ENCODE measurements at places on chromosomes 1 and 21.
A peak's percentile ranks its signal among the peaks of the same experiment; 100 is the strongest.

- no peak for DNase-seq
Measured at GRCh38 chr1:172775606-172776005, 116.7 kb downstream of the FASLG start.

DNA sequence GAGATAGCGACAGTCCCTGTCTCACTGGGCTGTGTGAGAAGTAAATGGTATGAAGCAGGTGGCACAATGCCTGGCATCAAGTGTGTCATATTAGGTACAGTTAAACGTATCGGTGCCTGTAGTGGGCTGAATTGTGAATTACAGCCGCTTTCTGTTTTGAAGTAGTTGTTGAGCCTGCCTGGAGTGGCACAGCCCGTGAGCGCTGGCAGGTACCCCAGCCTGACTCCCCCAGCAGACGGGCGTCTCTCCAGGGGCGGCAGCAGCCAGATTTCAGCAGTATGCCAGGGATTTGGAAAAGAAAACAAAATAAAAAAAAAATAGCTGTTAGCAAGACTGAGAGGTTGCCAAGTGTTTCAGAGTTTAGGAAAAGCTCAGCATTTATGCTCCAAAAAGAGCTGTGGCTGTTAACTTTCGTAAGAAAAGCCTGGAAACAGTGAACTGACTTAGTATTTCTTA lies 26.6 kb upstream of the GPR153 start:
- peak; percentile 54 for DNase-seq

DNA sequence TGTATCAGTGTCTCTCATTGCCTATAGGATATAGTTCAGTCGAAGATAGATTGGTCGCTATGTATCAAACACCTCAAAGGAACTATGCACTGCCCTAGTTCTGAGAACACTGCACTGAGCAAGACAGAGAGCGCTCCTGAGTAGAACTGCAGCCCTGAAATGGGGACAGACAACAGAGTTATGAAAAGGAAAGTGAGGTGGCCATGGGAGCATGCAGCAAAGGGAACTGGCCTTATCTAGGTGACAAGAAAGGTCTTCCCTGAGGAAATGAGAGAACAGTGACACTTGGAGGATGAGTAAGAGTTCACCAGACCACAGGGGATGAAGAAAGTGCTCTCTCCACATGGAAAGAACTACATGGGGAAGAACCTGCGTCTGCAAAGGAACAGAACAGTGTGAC lies 7.5 kb upstream of the G0S2 start:
- DNase-seq, result no peak

DNA sequence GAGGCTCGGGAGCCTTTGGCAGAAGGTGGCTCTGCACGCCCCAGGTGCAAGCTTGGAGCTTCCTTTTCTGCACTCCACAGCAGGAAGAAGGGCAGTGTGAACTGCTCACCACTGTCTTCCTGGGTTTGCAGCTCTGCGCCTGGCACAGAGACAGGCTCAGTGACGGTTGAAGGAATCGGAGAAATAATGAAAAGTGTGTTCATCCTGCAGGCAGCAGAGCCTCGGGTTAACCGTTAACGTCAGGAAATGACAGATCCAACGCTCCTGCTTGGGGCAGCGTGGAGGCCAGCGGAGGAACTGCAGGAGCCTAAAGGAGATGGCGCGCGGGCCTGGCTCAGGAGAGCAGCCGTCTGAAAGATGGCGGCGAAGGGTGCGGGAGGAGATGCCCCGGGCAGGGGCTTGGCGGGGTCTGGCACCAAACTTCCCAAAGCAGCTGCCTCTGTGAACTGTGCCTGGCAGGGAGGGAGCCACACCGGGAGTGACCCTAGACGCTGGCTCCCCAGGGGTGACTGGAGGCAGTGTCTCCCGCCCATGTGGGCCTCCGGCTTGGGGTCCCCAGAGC lies 10.9 kb upstream of the SAMD11 start:
- DNase-seq, result no peak

GRCh38 chr1:8687538-8687937 lies 129.9 kb downstream of the RERE start:
- no peak for DNase-seq

GRCh38 chr1:66331658-66332547 lies 202.1 kb upstream of the SGIP1 start:
- no peak for DNase-seq

DNA sequence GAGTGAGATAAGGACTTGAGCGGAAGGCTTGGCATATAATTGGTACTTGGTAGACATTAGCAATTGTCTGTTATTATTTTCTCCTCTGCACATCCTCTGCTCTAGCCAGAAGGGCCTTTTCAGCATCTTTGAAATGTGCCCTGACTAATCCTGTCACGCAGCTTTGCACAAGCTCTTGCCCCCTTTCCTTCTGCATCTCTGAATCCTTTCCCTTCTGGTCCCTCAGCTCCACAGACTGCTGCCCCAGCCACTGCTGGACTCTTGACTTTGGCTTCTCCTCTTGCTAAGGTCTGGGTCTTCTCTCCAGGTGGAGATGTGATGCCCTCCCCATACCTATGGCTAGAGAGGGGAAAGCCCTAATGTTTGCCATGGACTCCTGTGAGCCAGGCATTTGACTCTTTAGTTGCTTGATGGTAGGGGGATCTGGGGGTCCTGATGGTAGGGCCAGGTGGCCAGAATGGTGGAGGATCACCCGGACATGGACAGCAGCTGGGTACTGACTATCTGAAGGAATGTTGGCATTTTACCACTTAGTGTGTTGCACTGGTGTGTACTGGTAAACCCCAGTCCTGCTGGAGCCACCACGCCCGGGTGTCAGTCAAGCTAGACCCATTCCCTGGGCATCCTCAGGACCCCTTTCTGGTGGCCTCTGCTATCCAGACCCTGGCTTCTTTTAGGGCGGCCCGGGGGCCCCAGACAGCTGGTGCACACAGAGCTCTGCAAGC lies 4.4 kb downstream of the HPCA start:
- DNase-seq, result no peak

GRCh38 chr1:57957576-57957975 lies 533.7 kb upstream of the DAB1 start:
- no peak for DNase-seq

DNA sequence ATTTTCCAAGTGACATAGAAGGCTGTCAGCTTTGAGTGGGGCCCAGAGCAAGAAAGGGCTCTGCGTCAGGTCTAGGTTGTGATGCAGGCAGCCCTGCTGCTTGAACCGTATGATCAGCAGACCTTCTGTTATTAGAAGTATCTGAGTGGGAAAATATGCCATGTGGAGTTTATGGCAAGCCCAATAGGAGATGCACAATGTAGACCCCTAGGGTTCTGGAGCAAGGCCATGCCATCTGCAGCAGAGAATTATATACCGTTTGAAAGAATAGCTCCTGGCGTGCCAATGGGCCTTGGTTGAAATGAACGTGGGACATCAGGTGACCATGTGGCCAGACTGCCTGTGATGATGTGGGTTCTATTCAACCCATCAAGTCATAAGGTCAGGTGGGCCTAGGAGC lies 44.1 kb upstream of the ZBTB18 start:
- no peak for DNase-seq

DNA sequence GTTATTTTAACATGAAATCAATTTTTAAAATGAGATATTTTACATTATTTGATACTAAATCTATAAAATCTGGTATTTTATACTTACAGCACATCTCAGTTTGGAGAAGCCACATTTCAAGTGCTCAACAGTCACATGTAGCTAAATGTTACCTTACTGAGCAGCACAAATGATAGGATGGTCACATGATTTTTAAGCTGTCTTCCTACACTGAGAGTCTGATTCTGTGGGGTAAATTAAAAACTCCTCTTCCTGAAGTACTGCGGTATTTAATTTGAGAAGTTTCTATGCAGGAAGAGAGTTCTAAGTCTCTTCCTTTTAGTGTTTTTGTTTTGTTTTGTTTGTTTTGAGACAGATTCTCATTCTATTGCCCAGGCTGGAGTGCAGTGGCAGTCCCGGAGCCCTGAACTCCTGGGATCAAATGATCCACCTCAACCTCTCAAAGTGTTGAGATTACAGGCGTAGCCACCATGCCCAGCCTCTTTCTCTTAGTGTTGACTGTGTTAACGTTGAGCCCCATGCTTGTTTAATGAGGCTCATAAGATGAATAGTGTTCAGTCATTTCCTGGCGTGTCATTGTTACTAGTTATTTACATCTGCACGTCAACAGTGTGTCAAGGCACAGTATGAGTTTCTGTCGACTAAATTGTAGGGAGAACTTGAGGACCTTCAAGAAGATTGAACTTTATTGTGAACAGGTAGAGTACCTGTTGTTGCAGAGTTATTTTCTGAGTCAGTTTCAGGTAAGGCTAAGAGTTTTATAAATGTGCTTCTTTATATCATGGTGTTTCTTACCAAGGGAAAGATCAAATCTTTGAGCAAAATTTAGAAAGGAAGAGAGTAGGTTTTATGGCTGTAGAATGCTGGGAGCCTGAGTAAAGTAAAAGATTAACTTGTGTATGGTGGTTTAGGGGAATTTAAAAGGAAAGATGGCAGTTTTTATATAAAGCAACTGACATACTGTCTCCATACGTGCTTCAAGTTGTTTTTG lies 3.3 kb downstream of the CNST start:
- DNase-seq, result no peak

All from hypothalamus (tissue), 51 donors.